ENCODE measurements at places on chromosomes 16 and 17.

DNA sequence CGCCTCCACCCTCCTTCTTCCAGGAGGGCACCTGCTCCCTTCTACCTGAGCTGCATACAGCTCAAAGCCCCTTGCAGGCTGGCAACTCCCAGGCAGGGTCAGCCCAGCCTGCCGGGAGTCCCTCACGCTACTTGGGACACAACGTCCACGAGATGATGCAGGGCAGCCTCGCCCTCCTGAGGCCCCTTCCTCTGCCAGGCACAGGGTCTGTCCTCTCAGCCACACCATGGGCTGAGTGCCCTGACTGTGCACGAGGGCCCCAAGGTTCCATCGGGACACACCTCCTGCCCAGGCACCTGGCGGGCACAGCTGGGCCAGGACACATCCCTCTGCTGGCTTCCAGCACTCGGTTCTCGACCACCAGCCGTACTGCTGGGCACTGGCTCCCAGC is 30.9 kb upstream of the ZC3H18 start:
- peak; percentile 46 for DNase-seq

DNA sequence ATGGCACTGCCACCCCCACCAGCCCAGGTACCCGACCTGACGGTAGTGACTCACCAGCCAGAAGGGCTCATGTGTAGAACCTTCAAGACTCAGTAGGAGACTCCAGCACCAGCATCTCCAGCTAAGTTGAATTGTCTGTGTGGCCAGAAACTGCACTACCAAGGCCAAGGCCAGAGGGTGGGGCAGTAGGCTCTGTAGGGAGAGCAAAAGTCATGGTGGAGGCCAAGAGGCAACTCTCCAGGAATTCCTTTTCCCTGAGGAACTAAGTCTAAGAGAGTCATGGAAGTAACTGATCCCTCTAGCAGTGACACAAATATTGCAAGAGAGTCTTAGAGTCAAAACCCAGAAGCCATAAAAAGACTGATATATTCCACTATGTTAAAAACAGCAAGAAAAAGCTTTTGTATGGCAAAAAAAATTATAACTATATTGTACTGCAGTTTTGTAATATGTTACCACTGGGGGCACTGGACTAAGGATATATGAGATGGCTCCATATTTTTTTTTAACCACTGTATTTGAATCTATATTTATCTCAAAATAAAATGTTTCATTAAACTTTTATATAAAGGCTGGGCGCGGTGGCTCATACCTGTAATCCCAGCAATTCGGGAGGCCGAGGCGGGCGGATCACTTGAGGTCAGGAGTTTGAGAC is 30.2 kb upstream of the GUCY2D start:
- no peak for DNase-seq

DNA sequence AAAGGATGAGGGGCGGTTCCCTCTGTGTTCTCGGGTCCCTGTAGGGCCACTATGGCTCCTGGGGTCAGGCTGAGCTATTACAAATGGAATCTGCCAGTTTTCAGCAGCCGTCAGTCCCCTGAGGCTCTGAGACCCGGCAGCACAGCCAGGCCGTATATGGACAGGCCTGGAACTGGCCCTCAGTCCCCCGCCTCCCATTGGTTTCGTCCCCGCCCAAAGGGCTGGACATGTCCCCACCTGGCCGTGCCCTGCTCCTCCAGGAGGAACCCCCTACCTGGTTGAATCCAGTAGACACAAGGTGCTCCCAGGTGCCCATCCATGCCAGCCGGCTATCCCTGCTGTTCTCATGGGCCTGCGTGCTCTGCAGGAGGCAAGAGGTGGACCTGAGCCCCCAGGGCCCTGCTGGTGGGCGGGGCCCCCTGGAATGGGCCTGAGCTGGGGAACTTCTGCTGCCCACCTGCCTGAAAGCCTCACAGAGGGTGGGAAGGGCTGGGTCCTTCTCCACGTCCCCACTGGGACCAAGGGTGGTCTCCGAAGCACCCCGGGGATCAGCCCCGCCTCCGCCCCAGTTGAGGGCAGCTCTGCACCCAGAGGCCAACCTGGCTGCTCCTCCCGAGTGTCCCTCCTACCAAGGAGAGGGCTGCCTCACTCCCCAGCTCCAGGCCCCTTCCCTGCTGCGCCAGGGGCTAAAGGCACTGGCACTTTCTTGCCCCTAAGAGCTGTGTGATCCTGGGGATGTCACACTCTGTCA is 16.8 kb downstream of the VASN start:
- no peak for DNase-seq

- no peak for DNase-seq
Measured at GRCh38 chr16:67474551-67475455, 6.2 kb downstream of the ATP6V0D1 start.

GRCh38 chr17:58756246-58757161 is 850 bp downstream of the PPM1E start:
- DNase-seq: peak; percentile 77

DNA sequence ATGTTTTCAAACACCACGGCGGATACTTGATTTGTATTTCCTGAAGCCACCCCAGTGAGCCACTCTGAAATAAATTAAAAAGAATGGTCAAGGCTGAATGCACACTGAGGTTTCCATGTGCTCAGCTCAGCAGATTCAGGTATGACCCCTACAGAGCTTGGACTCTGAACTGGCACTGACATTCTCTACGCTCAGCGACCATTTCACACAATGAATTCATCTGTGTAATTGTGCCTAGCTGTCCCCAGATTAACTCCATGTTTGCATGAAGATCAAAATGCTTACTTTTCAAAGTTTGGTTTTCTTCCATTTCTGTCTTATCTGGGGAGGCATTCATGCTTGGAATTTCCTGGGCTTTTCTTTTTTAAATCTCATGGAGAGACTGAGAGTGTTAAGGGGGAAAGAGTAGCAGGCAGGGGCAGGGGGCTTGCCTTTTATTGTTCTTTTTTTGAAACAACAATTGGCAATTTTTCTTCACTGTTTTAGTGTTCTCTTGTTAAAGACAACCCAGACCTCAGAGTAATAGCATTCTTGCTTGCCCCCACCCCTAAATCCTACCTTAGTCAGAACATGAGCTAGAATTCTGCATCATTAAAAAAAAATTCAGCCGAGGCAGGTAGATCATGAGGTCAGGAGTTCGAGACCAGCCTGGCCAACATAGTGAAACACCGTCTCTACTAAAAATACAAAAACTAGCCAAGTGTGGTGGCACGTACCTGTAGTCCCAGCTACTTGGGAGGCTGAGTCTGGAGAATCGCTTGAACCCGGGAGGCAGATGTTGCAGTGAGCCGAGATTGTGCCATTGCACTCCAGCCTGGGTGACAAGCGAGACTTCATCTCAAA is 85.5 kb upstream of the HNF1B start:
- no peak for DNase-seq

DNA sequence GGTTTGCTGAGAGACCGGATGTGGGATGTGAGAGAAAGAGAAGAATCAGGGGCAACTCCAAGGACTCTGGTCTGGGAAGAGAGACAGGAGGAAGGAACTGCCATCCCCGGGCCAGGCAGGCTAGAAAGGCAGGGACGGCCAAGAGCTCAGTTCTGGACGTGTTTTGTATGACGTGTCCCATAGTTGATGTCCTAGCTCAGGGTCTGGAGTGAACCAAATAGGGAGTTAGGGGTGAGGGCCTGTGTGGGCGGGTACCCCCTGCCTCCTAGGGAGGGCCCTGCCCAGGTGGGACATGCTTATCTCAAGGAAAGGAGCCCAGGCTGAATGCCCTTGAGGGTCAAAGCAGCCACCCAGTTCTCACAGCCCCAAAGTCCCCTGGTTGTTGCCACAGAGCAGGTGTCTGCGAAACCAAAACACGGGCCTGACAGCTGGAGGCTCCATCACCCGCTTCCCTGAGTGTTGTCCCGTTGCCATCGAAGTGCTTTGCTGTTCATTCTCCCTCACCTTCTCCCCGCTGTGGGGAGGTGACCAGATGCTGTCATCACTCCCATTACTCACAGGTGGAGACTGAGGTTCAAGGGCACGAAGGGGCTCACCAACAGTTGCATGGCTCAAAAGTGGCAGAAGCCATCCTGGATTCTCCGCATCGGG is 7.5 kb downstream of the ABCC3 start:
- no peak for DNase-seq

DNA sequence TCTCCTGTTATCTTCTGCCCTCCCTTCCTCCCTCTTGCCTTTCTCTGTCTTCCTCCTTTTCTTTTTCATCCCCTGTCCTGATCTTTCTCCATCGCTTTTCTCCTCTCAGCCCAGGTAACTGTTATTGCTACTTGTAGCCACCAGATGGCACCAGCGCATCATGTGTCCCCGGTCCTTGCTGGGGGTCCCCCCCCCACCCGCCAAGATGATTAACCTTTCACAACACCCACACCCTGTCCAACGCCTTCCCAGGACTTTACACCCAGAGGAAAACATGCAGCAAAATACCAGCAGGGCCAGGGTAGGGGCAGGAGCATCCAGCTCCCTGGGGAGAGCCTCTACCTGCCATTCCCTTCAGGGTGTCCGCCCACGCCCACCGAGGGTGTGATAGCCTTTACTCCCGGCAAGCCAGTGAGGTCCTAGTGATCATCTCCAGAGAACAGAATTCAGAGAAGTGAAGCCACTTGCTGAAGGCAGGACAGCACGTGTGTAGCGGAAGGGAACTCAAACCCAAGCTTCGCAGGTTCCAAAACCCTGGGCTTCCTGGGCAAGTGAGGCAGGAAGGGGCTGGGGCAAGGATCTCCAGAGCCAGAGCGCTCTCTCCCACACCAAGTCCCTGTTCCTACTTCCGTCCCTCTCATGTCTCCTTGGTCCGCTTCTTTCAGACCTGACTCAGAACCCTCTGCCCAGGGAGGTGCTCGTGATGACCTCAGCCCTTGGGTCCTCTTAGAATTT is 13.4 kb upstream of the TAC4 start:
- peak; percentile 88 for DNase-seq

- DNase-seq: no peak
Measured at GRCh38 chr16:78385086-78385805, 285.8 kb downstream of the WWOX start.

DNA sequence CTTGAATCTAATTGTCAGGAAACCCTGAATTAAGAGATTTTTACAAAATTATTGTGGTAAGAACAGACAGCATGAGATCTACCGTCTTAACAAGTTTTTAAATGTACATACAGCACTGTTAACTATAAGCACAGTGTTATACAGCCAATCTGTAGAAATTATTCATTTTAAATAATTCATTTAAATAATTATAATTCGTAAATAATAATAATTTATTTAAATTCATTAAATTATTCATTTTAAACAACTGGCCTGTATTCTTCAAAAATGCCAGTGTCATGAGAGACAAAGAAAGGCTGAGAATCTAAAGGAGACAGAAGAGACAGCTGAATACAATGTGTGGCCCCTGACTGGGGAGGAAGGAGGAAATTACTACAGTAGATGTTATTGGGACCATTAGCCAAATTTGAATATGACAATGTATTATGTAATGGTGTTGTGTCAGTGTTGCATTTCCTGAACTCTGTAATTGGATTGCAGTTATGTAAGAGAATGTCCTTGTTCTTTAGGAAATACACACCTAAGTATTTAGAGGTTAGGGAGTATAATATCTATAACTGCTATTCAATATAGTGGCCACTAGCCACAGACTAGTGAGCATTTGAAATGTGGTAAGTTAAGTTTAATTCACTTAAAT is 2.3 kb downstream of the RSAD1 start:
- no peak for DNase-seq

DNA sequence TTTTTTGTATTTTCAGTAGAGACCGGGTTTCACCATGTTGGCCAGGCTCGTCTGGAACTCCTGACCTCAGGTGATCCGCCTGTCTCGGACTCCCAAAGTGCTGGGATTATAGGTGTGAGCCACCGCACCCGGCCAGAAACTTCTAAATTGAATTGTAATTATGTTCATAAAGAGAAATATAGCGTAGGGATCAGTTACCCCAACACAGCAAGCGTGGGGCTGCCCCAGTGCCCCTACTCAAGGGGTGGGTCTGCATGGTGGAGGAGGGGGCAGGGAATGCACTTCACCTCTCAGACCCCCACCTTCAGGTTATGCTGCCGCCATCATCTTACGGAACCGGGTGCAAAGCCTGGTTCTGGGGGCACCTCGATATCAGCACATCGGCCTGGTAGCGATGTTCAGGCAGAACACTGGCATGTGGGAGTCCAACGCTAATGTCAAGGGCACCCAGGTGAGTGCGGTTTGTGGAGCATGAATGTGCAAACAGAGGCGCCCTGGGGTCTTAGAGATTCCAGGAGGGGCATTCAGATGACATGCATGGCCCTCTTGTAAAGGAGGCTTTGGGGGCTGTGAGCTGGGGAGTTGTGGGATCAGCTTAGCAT is 18.0 kb downstream of the ITGAM start:
- DNase-seq: no peak

GRCh38 chr17:39547713-39548478 is 59.8 kb downstream of the NEUROD2 start:
- peak; percentile 86 for DNase-seq

DNA sequence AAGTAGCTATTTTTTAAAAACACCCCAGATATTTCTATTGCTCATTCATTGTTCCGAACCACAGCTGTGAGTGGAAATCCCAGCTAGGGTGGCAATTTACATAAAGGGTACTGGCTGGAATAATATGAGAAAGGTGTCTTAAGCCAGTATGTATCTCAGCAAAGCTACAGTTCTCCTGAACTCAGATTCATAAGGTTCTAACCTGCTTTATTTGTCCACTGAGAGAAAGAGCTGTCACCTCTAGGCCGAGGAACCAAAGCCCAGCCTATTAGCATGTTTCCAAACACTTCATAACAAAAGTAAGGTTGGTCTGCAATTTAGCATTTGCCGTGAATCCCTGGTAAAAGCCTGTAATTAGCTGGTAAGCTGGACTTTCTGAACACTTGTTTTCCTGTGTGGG is 57.0 kb upstream of the CLEC19A start:
- no peak for DNase-seq

- DNase-seq: no peak
Measured at GRCh38 chr16:81466356-81466980, 21.9 kb downstream of the CMIP start.

- DNase-seq: no peak
Measured at GRCh38 chr16:1470481-1471251, 4.2 kb downstream of the CLCN7 start.

GRCh38 chr17:81373536-81374160 is 21.6 kb upstream of the BAHCC1 start:
- no peak for DNase-seq

DNA sequence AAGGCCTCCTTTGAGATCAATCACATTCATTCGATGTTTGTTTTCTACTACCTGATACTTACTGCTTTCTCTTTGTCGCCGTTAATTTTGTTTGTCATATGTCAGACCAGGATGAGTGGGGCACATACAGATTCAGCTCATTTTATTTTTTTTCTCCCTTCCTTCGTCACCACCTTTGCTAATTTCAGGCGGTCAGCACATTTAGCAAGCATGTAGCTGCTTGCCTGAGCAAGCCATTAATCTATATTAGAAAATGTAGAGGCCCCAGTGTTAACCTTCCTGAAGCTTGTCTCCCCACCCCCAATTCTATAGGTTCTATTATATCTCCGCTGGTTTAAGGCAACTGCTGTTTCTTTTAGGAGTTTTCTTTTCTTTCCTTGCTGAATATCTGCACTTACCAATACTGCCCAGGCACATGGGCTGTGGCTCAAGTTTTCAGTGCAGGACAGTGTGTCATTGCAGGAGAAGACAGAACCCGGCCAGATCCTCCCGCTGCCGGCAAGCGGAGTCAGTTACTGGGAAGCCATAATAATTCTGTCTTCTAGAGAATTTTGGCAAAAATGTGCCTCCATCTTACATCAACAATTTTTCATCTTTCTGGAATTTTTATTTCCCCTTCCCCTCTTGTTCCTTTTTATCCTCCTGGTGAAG is 714.3 kb downstream of the WWOX start:
- DNase-seq: no peak

All from ecto neural progenitor cell (in vitro differentiated cells).